Caki2 (cell line): ENCODE measurements at places on chromosomes 7 and 10. TPM values are rescaled to one million over a fixed set of nuclear protein-coding genes. Genes with fewer than 3 reads are reported as not detected.

The ACTA2 gene
- total RNA-seq: 41.7 and 49.7 TPM in 2 replicates

The DPP6 gene
- not detected in 2 replicates for total RNA-seq

The INHBA gene
- total RNA-seq: 9.5 and 14.4 TPM in 2 replicates

The UNC5B gene
- total RNA-seq: 0.20 TPM in 1 of 2 replicates, not detected in the other

The HOXA5 gene
- 53.0 and 130 TPM in 2 replicates for total RNA-seq

The NRCAM gene
- total RNA-seq: 41.9 and 62.1 TPM in 2 replicates

The WNT2 gene
- total RNA-seq: not detected in 2 replicates

DNA sequence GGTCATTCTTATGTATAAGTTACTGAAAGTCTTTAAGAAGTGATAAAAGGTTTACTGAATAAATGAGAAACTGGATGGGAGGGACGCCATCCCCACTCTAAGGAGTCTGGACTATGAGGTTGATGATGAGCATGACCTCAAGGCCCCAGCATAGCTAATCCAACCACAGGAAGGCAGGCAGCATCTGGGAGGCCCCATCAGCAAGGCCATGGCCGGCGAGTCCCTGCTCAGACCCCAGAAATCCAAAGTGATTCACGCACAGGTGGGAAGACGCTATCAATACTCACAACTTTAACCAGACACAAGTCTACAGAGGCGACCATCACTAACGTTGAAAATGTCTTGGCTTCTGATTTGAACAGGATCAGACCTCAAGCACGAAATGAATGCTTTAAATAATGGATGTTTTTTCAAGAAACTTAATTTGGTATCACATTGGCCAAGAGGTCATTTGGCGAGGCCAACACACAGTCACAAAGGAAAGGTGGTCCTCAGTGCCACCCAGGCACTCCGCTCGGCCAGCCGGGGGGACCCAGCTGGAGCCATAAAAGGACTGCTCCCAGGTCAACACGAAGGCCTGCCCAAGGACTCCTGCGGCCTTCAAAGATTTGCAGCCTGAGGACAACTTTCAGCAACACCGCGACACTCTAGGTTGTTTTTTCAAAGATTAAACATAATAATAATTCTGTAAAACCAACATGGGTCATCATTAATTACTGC lies 228.5 kb downstream of the PTPRN2 start:
- DNase-seq: no peak

- no peak for DNase-seq
Measured at GRCh38 chr10:113273181-113274163, 279.4 kb upstream of the HABP2 start.

DNA sequence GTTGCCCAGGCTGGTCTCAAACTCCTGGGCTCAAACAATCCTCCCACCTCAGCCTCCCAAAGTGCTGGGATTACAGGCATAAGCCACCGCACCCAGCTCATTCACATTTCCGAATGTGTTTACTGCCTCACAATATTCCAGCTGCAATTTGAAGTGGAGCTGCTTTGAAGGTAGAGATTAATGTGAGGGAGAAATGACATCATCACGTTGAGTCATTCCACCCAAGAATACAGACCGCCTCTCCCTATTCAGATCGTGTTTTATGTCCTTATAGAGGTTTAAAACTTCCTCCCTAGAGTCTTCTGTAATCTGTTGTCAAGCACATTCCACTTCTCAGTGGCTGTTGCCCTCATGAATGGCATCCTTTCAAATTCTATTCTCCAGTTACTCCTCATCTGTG lies 100.4 kb upstream of the PDGFA start:
- peak; percentile 35 for DNase-seq

GRCh38 chr10:85032981-85033380 lies 704.6 kb downstream of the CCSER2 start:
- DNase-seq: no peak

GRCh38 chr7:15485431-15485830 lies 76.4 kb downstream of the AGMO start:
- no peak for DNase-seq

DNA sequence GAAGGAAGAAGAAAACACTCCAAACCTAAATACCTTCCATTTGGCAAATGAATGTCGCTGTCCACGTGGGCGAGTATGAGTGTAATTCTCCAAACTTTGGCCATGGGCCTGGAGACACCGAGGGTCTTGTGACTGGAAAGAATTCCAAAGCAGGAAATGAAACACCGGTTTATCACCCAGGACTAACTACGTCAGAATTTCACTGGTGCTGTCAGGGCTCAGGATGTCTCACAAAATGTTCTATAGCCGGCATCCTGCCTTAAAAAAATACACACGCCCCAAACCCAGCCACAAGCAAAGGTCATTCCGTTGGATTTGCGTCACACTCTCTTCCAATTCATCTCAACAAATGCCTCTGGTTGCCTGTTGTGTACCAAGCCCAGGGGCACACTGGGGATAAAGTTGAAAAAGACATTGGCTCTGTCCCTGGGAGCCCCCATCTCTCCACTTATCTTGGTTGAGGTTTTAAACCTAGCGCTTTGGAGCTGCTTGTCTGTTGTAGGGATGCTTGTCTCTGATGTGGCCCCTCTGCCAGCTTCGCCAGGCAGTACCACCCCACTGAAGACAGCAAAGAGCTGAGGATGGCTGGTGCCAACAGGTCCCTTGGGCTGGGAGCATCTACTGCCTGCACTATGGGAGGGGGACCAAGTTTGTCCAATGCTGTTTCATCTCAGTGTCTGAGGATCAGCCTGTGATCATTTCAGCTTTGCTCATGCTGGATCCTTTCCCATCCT lies 31.2 kb downstream of the GSTO2 start:
- DNase-seq: no peak

GRCh38 chr10:78588194-78588811 lies 480.5 kb upstream of the ZMIZ1 start:
- DNase-seq: no peak

DNA sequence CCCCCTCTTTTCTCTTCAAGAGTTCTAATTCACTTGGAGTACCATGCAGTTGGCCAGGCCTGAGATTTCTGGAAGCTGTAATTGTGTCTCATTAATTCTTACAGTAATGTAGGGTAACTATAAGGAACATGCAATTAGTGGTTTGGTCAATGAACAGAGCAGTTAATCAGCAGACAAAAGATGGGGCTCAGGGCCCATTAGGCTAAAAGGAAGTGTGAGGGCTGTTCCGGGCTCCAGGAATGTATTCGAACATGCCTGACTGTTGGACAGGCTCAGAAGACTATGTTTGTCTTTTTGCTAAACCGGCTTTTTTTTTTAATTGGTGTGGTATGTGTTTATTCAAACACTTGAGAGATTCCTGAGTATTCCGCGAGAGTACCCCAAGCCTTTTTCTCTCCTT lies 42.5 kb upstream of the FZD8 start:
- no peak for DNase-seq

- DNase-seq: no peak
Measured at GRCh38 chr7:36827726-36828703, 103.7 kb upstream of the AOAH start.

- no peak for DNase-seq
Measured at GRCh38 chr10:5643346-5644067, 22.9 kb downstream of the ASB13 start.

DNA sequence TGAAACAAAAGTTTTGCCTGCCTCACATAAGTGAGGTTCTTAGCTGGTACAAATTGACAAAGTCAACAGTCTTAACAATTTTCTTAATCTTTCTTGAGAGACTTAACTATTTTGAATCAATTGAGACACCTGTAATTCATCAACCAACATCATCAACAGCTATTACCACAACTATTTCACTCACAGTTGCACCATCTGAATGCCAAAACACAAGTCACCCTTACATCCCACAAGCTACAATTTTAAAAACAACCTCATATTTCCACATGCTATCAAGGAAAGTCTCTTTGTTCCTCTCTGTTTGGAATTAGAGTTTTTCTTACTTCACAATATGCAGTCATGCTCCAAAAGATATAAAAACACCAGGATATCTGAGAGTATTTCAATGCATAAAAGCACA lies 4.9 kb downstream of the SMURF1 start:
- DNase-seq: peak; percentile 26

GRCh38 chr10:79183468-79183865 lies 114.7 kb downstream of the ZMIZ1 start:
- DNase-seq: no peak
